Non-pigmented ciliary epithelial cell (primary cell): ENCODE measurements at places on chromosomes 6 and 20.

DNA sequence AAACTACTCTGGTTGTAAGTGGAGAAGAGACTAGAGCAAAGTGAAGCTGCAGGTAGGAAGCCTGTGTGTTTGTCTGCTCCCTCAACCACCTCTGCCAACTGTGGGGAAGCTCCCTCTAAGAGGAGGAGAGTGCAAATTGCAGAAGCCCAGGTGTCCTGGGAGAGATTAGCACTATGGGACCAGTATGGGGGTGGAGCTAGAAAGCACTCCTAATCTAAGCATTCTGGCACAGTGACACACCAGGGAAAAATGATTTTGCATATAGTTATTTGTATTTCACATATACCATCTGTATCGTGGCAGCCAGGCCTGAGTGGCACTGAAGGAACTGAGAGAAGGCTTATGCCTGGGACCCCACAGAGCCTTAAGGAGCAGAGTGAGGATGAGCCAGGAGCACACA lies 12.8 kb downstream of the GSTA1 start:
- DNase-seq: no peak

GRCh38 chr20:43988867-43989266 lies 74.2 kb downstream of the TOX2 start:
- no peak for DNase-seq

DNA sequence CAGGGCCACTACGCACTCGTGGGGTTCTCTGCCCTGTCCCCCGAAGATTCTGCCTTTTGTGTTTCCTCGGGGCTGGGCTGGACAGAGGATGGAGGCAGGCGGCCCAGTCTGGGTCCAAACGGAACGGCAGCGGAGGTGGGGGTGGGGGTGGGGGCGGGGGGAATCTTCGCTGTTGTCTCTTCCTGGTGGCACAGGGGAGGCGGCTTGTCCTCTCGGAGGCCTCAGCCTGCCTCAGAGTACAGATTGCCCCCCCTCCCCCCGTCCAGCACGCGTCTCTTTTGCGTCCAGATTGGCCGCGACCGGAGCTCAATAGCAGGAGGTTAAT lies 1.4 kb upstream of the INSM1 start:
- DNase-seq: no peak

GRCh38 chr6:1055015-1055921 lies 256.6 kb upstream of the FOXQ1 start:
- no peak for DNase-seq

GRCh38 chr6:116366740-116367275 lies 3.9 kb upstream of the DSE start:
- DNase-seq: no peak

DNA sequence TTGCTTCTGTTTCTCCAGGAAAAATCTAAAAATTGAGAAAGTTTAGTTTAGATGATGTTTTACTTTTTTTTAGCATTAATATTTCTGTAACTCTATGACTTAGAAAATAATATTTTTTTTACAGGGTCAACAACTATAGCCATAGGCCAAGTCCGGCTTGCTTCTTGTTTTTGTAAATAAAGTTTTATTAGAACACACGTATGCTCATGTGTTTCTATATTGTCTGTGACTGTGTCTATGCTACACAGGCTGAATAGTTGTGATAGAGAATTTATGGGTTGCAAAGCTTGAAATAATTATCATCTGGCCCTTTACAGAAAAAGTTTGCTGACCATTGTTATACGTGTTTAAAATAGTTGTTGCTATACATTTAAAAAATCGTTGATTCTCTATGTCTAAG lies 399.2 kb downstream of the EPM2A start:
- DNase-seq: no peak

DNA sequence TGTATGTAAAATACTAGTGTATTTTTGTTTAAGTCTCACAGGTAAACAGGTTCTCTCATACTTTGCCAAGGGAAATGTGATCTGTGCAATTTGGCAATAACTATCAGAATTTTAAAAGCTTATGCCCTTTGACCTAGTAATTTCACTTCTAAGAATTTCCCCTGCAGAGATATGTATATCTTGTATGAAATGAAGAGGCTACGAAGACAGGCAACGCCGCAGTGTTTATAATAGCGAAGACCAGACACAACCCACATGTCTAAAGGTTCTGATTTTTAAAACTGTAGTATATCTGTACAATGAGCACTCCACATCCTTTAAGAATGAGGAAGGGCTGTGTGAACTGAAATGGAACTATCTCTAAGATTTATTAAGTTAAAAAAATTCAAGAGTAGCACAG lies 7.5 kb downstream of the TRAF3IP2 start:
- DNase-seq: no peak

- no peak for DNase-seq
Measured at GRCh38 chr6:146990821-146991798, 213.1 kb upstream of the STXBP5 start.

DNA sequence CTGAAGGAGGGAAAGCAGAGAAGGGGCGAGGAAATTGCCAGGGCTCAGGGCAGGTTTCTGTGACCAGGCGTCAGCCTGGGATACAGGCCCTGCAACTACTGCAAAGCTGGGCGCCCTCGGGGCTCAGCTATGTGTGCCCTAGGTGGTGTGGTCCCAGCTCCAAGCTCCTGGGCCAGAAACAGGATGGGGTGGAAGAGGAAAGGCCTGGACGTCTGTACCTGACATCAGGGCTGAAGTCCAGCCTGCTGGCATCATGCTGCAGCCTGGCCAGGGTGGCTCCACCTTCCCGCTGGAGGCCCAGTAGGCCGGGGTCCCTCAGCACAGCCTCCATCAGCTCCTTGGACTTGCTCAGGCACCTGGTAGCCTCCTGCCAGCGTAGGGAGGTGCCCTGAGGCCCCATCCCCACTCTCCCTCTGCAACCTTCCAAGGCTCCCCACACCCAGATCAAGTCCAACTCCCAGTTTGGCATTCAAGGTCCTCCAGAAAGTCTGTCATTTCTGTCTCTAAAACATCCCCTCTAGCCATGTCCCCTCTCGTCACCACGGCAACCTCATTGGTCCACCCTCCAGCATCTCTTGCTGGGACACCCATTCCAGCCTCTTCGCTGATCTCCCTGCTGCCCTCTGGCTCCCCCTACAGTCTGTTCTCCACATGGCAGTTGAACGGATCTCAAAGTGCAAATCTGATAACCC lies 38.2 kb downstream of the KIAA1755 start:
- DNase-seq: no peak

DNA sequence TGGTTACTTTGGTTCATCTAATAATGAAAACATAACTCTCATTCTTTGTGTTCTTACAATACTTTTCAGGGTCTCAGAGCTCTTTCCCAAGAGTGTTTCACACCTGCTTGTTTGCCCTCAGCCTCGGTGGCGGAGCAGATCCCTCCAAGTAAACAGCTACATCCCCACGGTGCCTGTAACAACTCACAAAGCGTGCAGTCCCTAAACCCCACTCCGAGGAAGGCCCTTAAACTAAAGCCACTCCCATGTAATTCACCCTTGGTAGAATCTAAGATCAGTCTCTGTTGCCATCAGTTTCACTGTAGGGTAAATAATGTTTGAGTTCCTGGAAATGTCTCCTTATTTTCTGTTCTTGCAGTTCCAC lies 101.1 kb downstream of the TFAP2A start:
- no peak for DNase-seq

DNA sequence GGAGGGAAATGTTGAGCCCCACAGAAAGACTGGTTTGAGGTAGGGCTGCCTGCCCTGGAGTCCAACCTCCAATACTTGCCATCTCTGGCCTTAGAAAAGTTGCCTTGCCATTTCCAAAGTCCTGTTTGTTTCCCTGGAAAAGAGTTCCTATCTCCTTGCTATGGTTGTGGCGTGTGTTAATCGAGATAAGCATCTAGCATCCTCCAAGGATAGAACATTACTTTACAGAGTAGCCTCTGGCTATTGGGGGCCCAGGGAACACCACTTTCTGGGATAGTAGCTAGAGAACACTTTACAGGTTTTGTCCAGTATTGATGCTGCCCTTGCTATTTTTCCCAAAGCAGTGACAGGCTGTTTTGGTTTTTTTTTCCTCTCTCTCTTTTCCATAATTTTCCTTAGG lies 57.4 kb upstream of the SASH1 start:
- no peak for DNase-seq

- no peak for DNase-seq
Measured at GRCh38 chr6:95119927-95120326, 457.4 kb upstream of the MANEA start.

DNA sequence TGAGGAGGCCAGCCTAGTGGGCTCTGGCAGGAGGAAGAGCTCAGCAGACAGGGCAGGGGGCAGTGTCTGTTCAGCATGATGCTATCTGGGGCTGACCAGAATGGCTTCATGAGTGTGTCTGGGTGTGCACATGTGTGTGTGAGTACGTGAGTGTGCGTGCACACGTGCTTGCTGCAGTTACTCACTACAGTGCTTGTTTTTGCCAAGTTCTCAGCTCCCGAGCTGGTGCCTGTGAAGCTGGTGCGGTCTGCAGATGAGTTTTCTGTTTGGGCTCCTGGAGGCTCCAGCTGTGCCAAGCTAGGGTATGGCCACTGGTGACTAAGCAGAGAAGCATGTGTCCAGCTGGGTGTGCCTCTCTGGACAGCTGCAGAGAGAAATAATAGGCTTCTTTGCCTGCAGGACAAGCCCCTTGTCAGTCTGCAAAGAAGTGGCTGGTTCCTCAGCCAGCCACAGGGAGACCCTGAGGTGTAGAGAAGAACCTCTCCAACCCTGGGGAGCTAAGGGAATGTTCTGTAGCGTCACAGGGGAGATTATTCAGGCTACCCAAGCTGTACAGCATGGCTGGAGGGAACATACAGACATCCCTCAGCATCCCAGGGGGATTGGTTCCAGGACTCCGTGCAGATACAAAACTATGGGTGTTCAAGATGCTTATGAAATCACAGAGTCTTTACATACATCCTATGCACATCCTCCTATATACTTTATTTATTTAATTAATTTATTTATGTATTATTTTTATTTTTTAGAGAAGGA lies 40.2 kb upstream of the FAM50B start:
- no peak for DNase-seq

DNA sequence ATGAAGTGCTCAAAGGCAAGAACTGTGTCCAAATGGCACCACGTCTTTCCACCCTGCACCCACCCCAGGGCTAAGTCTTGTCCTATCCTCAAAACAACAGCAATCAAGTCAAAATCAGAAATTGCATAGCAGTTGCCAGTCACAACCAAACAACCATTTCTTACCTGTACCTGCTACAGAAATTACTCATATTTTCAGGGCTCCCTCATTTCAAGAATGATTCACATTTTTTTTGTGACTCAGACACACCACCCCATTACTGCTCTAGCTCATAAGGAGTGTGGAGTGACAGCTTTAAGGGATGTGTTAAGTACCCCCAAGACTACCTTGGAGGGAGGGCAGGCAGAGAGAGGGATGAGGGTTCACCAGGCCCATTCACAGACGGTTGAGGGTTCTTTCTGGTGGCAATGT lies 111.7 kb downstream of the TRERF1 start:
- no peak for DNase-seq

DNA sequence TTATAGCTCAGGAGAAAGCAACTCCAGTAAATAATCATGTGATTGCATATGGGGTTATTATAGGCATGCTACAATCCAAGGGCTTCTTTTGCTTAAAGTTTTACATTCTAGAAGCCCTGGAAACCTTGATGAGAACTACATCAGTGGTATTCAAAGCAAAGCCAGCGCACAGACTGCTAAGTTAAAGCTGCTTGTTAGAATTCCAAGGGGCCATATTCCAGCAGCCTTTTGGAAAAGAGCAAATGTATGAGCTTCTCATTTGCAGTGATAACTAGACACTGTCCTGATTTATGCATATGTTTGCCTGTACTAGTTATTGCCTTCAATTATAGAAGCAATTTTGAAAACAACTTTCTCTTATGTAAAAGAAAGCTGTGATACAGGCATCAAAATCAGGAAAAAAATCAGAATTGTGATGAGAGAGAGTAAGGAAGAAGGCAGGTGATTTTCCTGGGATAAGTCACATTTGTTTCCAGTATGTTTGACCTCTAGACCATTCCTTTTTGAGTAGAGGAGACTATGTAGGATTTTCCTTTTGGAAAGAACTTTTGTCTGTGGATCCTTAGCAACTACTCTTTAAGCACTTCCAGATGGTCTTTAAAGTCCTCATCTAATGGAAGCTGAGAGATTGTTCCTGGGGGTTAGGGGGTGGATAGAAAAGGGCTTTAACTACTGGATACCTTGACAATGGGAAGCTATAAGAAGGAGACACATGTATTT lies 159.2 kb downstream of the PLCB4 start:
- no peak for DNase-seq

DNA sequence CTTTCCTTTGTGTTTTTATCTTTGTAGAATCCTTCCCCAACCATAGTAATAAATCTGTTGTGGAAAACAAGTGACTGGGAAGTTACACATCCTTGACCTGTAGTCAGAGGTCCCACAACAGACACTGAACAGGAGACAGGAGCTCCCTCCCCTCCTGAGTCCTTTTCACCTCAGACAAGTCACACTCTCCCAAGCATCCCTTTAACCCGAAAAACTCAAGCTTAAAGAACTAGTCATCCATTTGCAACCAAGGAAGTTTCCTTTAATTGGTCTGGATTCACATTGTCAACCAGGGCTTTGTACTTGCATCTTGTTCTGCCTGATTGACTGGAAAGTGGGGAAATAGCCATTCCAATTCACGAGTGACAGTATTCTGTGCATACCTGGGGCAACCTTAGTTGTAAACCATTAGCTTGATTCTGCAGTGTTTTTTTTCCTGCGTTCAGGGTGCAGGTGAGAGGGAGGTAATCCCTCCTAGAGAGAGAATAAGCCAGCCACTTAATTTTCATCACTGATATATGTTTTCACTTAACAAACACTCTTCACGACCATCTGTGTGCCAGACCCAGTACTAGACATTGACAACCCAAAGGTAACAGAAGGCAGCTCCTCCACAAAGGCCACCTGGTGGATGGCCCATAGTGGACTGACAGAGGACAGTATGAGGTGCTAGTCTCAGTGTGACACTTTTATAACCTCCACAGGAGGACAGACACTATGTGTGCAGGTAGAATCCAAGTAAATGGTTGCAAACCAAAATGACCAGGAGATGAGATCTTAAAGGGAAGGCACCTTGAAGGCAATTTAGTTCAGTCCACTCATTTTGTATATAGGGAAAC lies 112.4 kb downstream of the SLX4IP start:
- no peak for DNase-seq

GRCh38 chr6:74161380-74161779 lies 465.4 kb downstream of the CD109 start:
- no peak for DNase-seq

- no peak for DNase-seq
Measured at GRCh38 chr6:8670792-8671191, 235.4 kb upstream of the SLC35B3 start.

DNA sequence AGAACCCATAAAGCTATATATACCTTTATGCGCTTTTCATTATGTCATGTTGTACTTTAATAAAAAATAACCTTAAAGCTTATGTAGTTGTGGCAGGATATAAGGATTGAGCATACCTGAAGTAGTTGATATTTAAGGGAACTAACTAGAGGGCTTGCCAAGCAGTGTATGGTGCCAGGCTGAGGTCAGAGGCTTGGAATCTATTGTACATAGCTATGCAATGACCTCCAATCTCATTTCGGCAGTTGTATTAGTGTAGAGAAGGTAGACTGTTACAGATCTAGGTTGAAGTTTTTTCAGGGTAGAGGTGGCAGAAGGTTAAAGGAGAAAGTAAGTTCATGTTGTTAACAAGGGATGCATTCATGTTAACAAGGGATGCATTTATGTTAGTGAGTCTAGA lies 397.7 kb upstream of the HS3ST5 start:
- no peak for DNase-seq
